T-helper 22 cell (primary cell): ENCODE measurements at places on chromosomes 5 and 9.
A peak's percentile ranks its signal among the peaks of the same experiment; 100 is the strongest.

- no peak for DNase-seq
Observed at GRCh38 chr5:120655828-120656435, 191.8 kb downstream of the PRR16 start.

DNA sequence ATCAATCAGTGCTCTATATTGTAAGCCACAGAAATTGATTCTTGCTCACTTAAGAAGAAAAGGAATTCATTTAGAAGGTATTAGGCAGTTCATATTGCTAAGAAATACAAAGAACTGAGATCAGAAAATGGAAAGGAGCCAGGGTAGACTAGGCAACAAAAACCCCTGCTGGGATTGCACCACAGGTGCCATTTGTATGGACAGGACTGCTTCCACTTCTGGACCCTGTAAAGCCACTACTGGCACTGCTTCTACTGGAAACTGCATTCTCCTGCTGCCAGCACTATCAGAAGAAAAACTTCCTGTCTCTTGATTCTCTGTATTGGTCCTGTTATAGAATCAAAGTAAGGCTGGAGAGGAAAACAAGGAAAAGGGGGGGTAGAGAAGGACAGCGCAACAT, 45.9 kb downstream of the CERT1 start:
- no peak for DNase-seq

- no peak for DNase-seq
Observed at GRCh38 chr9:95090023-95090791, 227.3 kb downstream of the FANCC start.

- DNase-seq = no peak
Observed at GRCh38 chr5:157862183-157862851, 3.4 kb upstream of the CLINT1 start.

GRCh38 chr9:676780-677438, 164.6 kb upstream of the DMRT1 start:
- no peak for DNase-seq

DNA sequence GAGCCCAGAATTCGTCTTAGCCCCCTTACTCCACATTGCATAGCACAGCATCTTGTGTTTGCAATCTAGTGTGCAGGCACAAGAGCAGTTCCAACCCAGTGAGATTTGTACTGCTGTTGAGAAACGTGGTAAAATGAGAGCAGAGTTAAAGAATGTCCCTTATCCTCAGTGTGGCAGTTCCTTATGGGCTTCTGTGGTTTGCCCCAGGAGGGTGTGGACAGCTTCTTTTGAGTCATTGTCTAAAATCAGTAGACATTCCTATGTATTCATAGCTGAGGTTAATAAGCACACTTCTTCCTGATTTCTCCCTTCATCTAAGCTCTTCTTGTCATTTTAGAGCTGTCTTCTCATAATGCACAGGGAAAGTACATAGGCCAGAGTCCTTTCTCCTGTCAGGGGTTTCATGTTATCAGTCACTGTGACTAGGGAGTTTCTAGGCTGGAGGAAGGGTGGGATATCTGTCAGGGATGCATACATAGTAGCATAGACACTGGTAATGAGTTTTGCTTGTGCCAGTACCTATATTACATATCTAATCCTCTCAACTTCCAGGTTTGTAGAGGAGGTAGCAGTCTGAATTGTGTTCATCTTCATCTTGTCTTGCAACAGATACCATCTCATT, 2.0 kb upstream of the CAVIN4 start:
- no peak for DNase-seq

GRCh38 chr9:124262649-124262972, 4.9 kb downstream of the NEK6 start:
- no peak for DNase-seq

GRCh38 chr5:16642867-16643266, 26.1 kb upstream of the RETREG1 start:
- no peak for DNase-seq

GRCh38 chr9:133963166-133963565, 29.0 kb downstream of the VAV2 start:
- DNase-seq = no peak

DNA sequence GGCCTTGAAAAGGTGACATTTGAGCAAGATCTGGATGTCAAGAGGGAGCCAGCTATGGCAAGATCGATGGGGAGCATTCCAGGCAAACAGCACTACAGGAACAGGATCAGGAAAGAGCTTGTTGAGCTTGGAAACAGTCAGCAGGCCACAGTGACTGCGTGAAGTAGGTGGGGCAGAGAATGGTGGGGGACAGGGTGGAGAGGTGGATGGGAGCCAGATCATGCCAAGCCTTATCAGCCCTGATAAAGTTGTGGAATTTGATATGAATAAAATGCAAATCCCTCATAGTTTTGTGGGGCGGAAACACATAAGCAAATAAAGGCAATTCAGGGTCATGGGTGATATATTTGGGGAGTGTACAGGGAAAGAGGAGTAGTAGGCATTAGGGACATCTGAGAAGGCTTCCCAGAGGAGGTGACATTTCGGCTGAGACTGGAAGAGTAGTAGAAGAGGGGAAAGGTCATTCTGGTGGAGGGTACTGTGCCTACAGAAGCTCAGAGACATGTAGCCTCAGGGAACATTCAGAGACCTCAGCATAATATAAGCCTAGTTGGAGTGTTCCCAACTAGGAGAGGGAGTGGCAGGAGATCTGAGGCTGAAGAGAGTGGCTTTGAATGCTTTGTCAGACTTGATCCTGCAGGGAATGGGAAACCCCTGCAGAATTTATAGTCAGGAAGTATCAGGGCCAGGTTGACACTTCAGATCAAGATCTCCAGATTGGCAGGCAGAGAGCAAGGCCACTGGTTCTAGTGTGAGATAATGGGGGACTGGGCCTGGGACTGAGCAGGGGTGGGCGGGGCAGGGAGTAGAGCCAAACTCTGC, 9.7 kb upstream of the CYSTM1 start:
- DNase-seq = no peak

DNA sequence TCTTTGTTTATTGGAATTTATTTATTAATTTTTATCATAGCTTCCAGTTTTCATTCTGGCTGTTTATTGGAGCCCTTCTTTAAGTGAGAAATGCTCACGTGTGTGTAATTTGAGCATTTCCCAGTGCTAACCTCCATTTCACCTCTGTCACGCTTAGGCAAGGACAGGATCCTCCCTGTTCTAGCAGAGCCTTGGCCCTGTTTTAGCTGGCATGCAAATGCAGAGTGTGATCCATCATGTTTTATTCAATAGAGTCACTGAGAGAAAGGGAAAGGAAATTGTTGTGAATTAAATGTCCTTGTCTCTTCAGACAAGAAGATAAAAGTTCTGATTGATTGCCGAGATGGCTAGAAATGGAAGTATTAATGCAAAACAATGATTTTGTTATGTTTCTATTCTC, 137.3 kb upstream of the ACO1 start:
- no peak for DNase-seq

- peak; percentile 16 for DNase-seq
Observed at GRCh38 chr9:20321423-20322082, 300.7 kb downstream of the MLLT3 start.

- no peak for DNase-seq
Observed at GRCh38 chr5:65137631-65138030, 344.1 kb downstream of the ADAMTS6 start.

- DNase-seq = no peak
Observed at GRCh38 chr5:112119508-112119907, 299.6 kb downstream of the EPB41L4A start.

GRCh38 chr9:116209414-116210116, 56.0 kb downstream of the PAPPA start:
- DNase-seq = no peak

- no peak for DNase-seq
Observed at GRCh38 chr9:14650596-14650995, 42.6 kb downstream of the ZDHHC21 start.

DNA sequence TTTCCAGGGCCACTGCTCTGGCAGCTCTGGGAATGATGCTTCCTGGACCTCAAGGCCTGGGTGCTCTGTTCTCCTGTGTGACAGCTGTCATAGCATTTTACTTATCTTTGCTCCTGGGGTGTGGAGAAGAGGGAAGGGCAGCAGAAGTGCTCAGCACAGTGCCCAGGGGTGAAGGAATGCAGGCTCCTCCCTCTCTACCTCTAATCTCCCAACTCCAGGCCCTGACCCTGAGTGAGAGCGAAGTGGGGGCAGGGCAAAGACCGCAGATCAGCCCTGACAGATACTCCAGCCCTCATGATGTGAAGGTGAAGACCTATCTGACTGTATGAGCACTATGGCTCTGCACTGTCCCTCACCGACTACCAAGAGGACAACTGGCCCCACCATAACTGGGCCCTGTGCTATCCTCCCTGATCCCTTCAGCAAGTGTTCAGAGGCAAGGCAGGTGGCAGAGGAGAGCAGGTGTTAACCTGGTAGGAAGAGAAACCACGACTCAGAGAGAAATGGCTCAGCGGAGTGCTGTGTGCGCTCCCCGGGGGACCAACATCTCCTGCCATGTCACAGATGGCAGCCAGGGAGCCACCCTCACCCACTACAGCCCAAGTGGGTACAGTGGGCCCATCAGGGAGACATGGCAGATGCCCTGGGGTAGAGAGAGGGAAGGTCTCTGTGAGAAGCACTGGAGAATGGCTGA, 16.8 kb downstream of the ACSL6 start:
- no peak for DNase-seq

DNA sequence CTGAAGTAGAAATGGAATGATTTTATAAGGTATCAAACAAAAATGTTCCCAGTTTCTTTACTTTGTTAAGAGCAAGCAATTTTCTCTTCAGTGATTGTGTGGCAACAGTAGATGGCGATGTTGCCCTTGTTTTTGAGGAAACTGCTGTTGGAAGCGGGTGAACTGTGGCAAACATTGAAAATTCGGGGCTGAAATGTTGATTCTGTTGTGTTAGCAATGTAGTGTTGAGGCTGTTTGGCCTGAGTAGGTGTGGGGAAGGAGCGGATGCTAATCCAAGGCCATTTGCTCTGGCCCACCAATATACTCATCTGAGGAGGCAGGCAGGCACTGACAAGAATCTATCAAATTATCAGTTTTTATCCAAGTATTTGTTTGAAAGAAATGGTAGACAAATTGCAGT, 129.8 kb downstream of the SLC12A2 start:
- DNase-seq = no peak

DNA sequence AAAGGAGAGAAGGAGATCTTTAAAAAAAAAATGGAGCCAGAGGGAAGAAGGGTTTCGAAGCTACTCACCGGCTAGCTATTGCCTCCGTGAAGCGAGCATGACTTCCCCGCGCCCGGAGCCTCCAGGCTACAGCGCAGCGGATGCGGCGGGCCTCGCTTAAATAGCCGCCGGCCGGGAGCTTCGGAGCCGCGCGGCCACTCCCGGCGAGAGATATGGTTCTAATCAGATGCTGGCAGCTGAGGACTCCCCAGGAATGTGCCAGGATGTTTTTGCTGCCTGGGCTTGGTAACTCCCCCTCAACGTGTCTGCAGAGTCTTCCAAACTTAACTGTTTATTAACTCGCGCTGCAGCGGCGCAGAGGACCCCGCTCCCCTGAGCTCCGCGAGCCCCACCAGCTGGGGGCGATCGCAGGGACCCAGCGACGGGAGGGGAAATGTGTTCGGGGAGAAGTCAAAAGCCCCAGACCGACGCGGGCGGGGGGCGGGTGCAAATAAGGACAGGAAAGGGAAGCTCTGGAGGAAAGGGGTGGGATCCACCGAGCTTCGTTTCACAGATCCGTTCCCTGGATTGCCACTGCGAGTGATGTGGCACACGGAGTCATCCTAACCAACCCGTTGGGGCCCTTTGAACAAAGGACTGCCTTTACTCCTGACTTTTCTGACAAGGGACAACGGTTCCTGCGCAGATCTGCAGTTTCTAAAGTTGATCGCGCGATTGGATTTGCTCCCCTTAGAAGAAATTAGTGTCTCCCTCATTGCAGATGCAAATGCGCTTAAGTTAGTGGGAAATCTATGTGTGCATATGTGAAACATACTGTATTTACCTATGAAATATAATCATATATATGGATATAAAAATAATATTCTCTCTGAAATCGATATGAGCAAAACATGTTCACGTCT, at the start of gene DAB2:
Gene DAB2 (minus strand): TSS at position 245 of the 902 bp plus-strand sequence. CDS start 30,660 bp downstream, outside the sequence.
- DNase-seq = no peak

GRCh38 chr9:129026442-129027223, 1.5 kb downstream of the SH3GLB2 start:
- no peak for DNase-seq

GRCh38 chr5:350355-350754, 28.8 kb downstream of the AHRR start:
- DNase-seq = no peak
